Psoas muscle (tissue), 8 donors: ENCODE measurements at places on chromosomes 1 and 21. TPM values are rescaled to one million over a fixed set of nuclear protein-coding genes. Genes with fewer than 3 reads are reported as not detected.

Gene RIPPLY3
- not detected for total RNA-seq

Gene ESRRG
- 26.3 TPM for total RNA-seq

Gene KLHL17
- total RNA-seq, result 2.1 TPM

Gene PGLYRP3
- not detected for total RNA-seq

Gene RXRG
- total RNA-seq, result 2.8 TPM

Gene ATP1A4
- total RNA-seq, result 0.50 TPM

Gene SPRR4
- total RNA-seq, result not detected

Gene FMO1
- 0.30 TPM for total RNA-seq

Gene RPRD2
- total RNA-seq, result 33.7 TPM

DNA sequence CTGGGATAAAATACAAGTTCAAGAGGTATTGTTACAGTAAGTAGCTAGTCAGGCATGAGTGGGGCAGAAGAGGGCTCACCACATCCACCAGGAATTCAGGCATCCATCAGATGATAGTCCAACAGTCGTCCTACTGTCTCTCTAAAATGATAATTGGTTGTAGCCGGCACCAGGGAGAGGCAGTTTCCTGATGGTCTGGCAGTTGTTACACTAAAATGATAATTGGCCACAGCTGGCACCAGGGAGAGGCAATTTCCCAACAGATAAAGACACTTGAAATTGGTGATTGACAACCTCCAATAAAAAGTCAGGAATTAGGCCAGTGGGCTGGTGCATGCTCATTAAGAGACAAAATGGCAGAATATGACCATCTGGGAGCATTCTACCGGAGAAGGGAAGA, 545.8 kb downstream of the AMY1C start:
- no peak overlapping the region for H3K27ac ChIP-seq
- H3K4me1 ChIP-seq, result no peaks in the 10 kb centered on the region
- no peaks in the 10 kb centered on the region for H3K27me3 ChIP-seq
- no peak for DNase-seq
- no peak overlapping the region for H3K4me3 ChIP-seq
- no peaks in the 10 kb centered on the region for H3K36me3 ChIP-seq

DNA sequence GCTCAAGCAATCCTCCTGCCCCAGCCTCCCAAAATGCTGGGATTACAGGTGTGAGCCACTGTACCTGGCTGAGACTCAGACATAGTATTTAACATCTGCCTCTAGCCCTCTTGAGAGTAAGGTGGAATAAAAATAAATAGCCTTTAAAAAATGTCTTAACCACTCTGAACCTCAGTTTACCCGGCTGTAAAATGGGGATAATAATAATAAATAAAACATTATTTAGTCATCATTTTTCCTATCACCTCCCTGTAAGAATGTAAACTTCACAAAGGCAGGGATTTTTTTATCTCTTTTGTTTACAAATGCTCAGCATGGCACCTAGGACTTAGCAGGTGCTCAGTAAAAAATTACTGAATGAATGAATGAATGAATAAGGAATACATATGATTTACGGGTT, 17.2 kb downstream of the EPHB2 start:
- H3K36me3 ChIP-seq, result no peaks in the 10 kb centered on the region
- no peaks in the 10 kb centered on the region for H3K4me1 ChIP-seq
- H3K4me3 ChIP-seq, result no peak overlapping the region
- no peak overlapping the region for H3K27ac ChIP-seq
- no peak for DNase-seq
- peaks cover 9% of the 10 kb centered on the region for H3K27me3 ChIP-seq

DNA sequence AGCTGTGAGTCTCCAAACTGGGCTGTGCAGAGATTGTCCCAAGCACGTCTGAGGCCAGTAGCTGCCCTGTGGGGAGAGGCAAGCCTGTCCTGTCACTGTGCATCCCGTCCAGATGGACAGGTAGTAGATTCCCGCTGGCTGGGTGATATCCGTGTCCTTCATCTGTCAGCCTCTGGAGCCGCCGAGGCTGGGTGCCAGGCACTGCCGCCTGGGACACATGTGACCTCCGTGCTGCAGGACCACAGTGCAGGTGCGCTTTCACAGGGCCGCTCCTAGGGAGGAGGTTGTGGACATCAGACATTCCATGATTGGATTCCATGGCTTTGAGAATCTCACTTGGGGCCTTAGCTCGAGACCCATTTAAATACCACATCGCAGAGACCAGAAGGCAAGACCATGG, 4.7 kb downstream of the PDXK start:
- no peak overlapping the region for H3K4me3 ChIP-seq
- no peak for DNase-seq
- H3K27me3 ChIP-seq, result no peaks in the 10 kb centered on the region
- H3K4me1 ChIP-seq, result peaks cover 43% of the 10 kb centered on the region

DNA sequence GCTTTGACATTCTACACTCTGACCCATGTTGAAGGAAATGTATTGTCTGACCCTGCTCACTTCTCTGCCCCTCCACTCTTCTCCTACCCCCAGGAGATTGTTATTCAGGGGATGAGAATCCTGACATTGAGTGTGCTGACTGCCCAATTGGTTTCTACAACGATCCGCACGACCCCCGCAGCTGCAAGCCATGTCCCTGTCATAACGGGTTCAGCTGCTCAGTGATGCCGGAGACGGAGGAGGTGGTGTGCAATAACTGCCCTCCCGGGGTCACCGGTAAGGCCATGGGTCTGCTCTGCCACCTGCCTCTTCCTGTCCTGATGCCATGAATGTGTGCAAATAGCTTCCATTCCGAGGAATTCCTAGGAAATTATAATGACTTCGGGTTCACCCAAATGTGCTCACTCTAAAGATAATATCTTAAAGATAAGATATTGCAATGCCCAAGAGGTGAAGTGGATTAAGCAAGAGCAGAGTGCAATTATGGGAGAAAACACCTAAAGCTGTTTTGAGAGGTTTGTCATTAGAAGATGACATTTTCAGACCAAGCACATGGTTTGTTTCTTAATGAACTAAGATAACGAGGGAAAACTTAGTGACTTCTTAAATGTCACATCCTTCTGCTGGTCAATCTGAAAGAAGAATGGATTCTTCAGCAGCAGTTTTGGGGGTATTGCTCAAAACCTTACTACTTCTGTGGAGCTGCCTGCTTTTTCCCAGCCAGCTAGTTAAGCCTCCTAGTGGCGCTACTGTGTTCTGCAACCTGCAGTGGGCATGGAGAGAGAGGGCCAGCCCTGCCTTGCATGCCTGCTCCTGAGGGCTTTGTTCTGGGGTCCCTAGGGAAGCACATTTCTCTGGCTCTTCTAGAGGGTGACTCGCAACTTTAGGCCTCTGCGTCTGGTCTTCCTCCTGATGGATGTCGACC, 41.6 kb downstream of the LAMC2 start:
- no peak overlapping the region for H3K4me3 ChIP-seq
- no peak overlapping the region for H3K27ac ChIP-seq
- no peaks in the 10 kb centered on the region for H3K36me3 ChIP-seq
- no peaks in the 10 kb centered on the region for H3K27me3 ChIP-seq

DNA sequence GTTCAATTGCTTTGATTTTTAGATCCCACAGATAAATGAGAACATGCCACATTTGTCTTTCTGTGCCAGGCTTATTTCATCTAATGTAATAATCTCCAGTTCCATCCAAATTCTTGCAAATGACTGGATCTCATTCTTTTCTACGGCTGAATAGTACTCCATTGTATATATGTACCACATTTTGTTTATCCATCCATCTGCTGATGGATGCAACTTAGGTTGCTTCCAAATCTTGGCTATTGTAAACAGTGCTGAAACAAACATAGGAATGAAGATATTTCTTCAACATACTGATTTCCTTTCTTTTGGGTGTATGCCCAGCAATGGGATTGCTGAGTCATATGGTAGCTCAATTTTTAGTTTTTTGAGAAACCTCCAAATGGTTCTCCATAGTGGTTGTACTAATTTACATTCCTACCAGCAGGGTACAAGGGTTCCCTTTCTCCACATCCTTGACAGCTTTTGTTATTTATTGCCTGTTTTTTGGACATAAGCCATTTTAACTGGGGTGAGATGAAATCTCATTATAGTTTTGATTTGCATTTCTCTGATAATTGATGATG, 344.4 kb downstream of the KCTD3 start:
- H3K4me1 ChIP-seq, result no peaks in the 10 kb centered on the region
- H3K36me3 ChIP-seq, result no peaks in the 10 kb centered on the region
- no peak for DNase-seq
- H3K27ac ChIP-seq, result no peak overlapping the region
- H3K27me3 ChIP-seq, result no peaks in the 10 kb centered on the region
- H3K4me3 ChIP-seq, result no peak overlapping the region

- no peak overlapping the region for H3K4me3 ChIP-seq
- H3K4me1 ChIP-seq, result peaks cover 69% of the 10 kb centered on the region
- peaks cover 6% of the 10 kb centered on the region for H3K36me3 ChIP-seq
- no peak for DNase-seq
- no peaks in the 10 kb centered on the region for H3K27me3 ChIP-seq
Observed at GRCh38 chr1:205172729-205173366, 38.7 kb downstream of the DSTYK start.

- no peak overlapping the region for H3K4me3 ChIP-seq
- H3K27me3 ChIP-seq, result no peaks in the 10 kb centered on the region
- no peaks in the 10 kb centered on the region for H3K36me3 ChIP-seq
- DNase-seq, result no peak
Observed at GRCh38 chr1:111876631-111877030, 112.8 kb downstream of the KCND3 start.

GRCh38 chr1:54160351-54160750, 7.6 kb upstream of the CDCP2 start:
- no peak for DNase-seq
- no peaks in the 10 kb centered on the region for H3K36me3 ChIP-seq
- no peaks in the 10 kb centered on the region for H3K4me1 ChIP-seq
- no peaks in the 10 kb centered on the region for H3K27me3 ChIP-seq

GRCh38 chr21:25369524-25370300, 237.6 kb downstream of the MRPL39 start:
- no peaks in the 10 kb centered on the region for H3K36me3 ChIP-seq
- no peaks in the 10 kb centered on the region for H3K27me3 ChIP-seq
- DNase-seq, result no peak

GRCh38 chr1:178633056-178633455, 92.0 kb upstream of the RALGPS2 start:
- H3K4me3 ChIP-seq, result no peak overlapping the region
- no peak for DNase-seq
- no peaks in the 10 kb centered on the region for H3K27me3 ChIP-seq
- H3K36me3 ChIP-seq, result no peaks in the 10 kb centered on the region
- no peak overlapping the region for H3K27ac ChIP-seq

GRCh38 chr1:201556841-201557571, 18.1 kb downstream of the NAV1 start:
- DNase-seq, result no peak
- no peaks in the 10 kb centered on the region for H3K36me3 ChIP-seq
- H3K27ac ChIP-seq, result no peak overlapping the region
- H3K27me3 ChIP-seq, result no peaks in the 10 kb centered on the region

GRCh38 chr1:226606311-226607267, 58.0 kb downstream of the STUM start:
- no peaks in the 10 kb centered on the region for H3K36me3 ChIP-seq
- H3K4me3 ChIP-seq, result no peak overlapping the region
- H3K27me3 ChIP-seq, result no peaks in the 10 kb centered on the region
- no peaks in the 10 kb centered on the region for H3K4me1 ChIP-seq

GRCh38 chr1:65066419-65066765, 81.6 kb upstream of the AK4 start:
- peak overlapping the region; percentile 100 for H3K27ac ChIP-seq
- H3K27me3 ChIP-seq, result no peaks in the 10 kb centered on the region
- DNase-seq, result no peak
- H3K4me1 ChIP-seq, result peaks cover 40% of the 10 kb centered on the region
- H3K36me3 ChIP-seq, result peaks cover 6% of the 10 kb centered on the region

- H3K4me3 ChIP-seq, result no peak overlapping the region
- H3K36me3 ChIP-seq, result no peaks in the 10 kb centered on the region
- no peaks in the 10 kb centered on the region for H3K27me3 ChIP-seq
- no peaks in the 10 kb centered on the region for H3K4me1 ChIP-seq
Observed at GRCh38 chr1:15222653-15223303, 24.2 kb upstream of the FHAD1 start.

- peaks cover 4% of the 10 kb centered on the region for H3K4me1 ChIP-seq
- DNase-seq, result no peak
- no peak overlapping the region for H3K27ac ChIP-seq
- no peak overlapping the region for H3K4me3 ChIP-seq
Observed at GRCh38 chr1:241624935-241625334, 15.2 kb downstream of the CHML start.

- H3K4me1 ChIP-seq, result no peaks in the 10 kb centered on the region
- DNase-seq, result no peak
- H3K36me3 ChIP-seq, result no peaks in the 10 kb centered on the region
- H3K27ac ChIP-seq, result no peak overlapping the region
- H3K27me3 ChIP-seq, result no peaks in the 10 kb centered on the region
Observed at GRCh38 chr1:28115267-28115666, 26.9 kb upstream of the EYA3 start.

- peaks cover 6% of the 10 kb centered on the region for H3K36me3 ChIP-seq
- H3K27me3 ChIP-seq, result no peaks in the 10 kb centered on the region
- H3K4me3 ChIP-seq, result no peak overlapping the region
Observed at GRCh38 chr1:53835491-53835890, 2.6 kb downstream of the NDC1 start.

DNA sequence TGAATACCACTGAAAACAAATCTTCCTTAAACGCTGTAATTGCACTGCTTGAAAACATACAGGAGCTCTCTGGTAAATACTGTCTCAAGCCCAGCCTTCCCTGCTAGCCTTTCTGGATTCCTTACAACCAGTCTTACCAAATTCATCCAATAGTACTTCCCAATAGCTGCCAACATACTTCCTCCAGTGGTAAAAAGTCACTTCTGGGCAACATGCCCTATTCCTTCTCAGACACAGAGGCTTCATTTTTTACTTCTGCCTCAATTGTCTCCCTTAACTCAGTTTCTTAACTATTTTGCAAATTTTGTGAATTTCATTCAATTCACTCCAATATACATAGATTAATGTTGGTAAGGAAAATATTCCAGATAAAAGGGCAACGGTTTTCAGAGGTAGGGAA, 166.3 kb downstream of the TBX15 start:
- H3K4me1 ChIP-seq, result peaks cover 4% of the 10 kb centered on the region
- no peak for DNase-seq
- H3K27ac ChIP-seq, result no peak overlapping the region
- no peaks in the 10 kb centered on the region for H3K27me3 ChIP-seq

- DNase-seq, result no peak
- no peaks in the 10 kb centered on the region for H3K27me3 ChIP-seq
- H3K4me1 ChIP-seq, result no peaks in the 10 kb centered on the region
- no peak overlapping the region for H3K4me3 ChIP-seq
Observed at GRCh38 chr1:51843948-51844347, 34.6 kb downstream of the NRDC start.
